Esophagus squamous epithelium (tissue), 5 donors: ENCODE measurements at places on chromosomes 1 and 21.

- no peak for DNase-seq
Measured at GRCh38 chr21:33136847-33137502, 67.0 kb downstream of the OLIG1 start.

- no peak for DNase-seq
Measured at GRCh38 chr1:177442584-177442983, 271.8 kb downstream of the BRINP2 start.

DNA sequence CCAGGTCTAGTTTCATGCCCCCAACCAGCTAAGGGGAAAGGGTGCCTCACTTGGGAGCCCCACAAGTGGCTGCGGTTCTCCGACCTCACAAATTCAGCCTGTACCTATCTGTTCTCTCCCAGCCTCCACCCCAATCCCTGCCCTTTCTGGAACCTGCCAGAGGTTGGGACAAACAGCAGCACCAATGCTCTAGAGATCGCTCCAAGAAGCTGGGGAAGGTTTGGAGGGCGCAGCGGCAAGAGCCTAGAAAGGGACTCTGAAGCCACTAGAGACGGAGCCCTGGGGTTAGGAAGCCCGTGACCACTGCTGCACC is 243.4 kb upstream of the VAMP3 start:
- DNase-seq = no peak

- DNase-seq = no peak
Measured at GRCh38 chr1:44436401-44437106, 31.5 kb downstream of the RNF220 start.

GRCh38 chr1:171817511-171818265 is 23.6 kb upstream of the DNM3 start:
- no peak for DNase-seq

DNA sequence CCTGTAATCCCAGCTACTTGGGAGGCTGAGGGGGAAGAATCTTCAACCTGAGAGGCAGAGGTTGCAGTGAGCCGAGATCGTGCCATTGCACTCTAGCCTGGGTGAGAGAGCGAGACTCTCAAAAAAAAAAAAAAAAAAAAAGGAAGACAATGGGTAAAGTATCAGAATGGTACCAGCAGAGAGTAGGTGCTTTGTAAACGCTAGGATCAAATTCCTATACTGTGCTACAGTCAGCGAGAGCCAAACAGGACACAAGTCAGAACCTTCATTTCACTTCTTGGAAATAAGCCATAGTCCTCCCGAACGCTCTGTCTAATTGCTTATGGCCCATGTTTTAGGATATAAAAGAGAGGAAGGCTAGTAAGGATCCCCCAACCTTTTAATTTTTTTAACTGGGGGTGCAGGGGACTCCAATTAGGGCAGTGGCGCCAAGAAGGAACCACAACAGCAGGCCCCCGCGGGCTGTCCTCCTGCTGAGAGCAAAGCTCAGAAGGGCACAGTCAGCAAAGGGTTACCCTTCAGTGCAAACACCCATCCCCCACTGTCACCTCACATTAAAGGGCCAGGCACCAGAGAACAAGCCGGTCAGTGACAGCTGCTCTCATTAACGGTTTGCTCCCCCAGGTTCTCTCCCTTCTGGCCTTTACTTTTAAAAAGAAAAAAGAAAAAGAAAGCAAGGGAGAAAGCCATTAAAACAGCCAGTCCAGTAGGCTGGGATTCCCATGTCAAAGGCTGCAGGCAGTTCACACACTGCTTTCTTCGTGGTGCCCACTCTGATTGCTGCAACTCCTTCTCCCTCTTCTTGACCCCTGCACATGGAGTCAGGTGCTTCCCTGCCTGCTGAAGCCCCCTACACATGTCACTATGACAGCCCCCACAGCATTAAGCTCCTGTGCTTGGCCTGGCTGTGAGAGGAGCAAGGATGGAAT is 69.4 kb downstream of the PLPP3 start:
- no peak for DNase-seq

DNA sequence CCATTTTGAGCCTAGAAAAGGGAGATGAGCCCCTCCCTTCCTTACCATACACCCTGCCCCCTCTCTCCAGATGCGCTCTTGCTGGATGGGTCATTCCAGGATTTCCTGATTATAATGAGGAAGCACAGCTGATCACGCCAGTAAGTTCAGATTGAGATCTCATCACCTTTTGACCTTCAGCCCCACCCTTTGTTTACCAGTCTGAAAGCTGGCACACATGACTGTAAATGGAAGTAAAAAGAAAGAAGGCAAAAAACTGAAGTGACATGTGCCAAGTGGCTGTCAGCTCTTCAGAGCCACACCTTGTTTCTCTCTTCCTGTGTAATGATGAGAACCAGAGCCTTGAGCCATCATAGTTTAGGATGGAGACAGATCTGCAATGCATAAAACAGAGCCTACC is 27.9 kb downstream of the S1PR1 start:
- DNase-seq = no peak

- no peak for DNase-seq
Measured at GRCh38 chr1:85090225-85090624, 41.9 kb upstream of the MCOLN3 start.

DNA sequence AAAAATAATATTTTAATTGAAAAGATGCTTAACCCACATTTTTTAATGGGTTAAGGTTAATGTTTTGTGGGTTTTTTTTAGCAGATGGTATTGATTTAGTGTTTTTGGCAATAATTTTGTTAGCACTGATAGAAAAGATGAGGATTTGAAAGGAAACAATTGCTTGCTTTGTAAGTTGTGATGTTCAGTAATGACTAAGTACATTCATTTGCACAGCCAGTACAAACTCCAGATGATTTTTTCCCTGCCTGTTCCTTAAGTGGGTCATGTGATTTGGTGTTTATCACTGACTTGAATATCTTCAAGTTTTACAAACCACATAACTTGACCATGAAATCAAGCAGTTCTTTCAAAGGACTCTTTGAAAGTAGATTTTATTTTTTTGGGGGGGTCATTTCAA is 15.0 kb downstream of the DISP1 start:
- no peak for DNase-seq

- DNase-seq = no peak
Measured at GRCh38 chr1:15797614-15798390, 9.6 kb downstream of the UQCRHL start.

DNA sequence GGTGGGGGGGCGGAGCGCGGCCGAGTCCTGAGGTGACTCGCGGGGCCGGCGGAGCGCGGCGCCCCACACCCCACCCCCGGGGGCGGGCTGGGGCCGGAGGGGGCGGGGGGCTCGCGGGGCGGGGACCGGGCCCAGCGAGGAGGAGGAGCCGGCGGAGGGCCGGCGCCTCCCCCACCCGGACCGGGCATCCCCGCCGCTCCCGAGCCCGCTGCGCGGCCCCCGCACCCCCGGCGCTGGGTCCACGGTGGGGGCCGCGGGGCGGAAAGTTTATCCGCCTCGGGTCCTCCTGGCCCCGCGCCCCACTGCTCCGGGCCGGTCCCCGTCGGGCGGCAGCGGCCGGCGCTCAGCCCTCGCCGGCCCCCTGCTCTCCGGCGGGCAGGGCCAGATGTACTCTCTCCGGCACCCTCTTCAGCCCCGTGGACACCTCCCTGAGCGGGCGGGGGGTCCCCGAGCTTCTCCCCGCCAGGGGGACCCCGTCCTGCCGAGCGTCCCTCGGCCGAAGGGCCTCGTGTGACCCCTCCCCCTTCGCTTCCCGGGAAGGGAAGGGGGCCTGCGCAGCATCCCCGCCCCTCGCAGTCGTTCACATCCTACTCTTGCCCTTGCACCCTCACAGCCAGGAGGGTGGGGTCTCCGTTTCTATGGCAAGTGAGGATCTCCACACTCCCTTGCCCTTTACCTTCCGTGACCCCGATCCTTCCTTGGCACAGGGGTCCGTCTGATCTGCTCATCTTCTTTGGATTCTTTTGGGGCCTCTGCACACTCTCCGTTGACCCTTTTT is 663 bp downstream of the CAMTA1 start:
- no peak for DNase-seq

DNA sequence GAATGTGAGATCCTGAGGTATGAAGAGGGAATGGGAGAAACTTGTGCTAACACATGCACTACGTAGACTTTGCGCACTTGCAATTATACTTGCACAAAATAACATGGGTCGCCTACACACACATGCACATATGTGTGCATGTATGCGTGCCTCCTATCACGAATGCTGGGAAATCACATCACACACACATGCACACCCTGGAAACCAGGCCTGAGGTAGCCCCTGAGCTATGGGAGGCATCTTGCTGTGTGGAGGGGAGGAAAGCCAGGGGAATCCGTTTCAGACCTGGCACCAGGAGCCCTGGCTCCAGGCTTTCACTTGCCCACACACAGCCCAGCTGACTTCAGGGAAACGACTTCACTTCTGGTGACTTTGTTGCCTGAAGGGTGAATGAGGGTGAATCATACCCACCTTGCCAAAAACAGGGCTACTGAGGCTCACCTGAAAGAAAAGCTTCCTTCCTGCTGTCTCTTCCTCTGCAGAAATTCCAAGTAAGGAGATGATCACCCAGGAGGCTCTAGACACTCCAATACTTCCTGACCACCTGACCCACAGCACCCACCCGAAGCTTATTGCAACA is 136.0 kb upstream of the NGF start:
- DNase-seq = no peak

DNA sequence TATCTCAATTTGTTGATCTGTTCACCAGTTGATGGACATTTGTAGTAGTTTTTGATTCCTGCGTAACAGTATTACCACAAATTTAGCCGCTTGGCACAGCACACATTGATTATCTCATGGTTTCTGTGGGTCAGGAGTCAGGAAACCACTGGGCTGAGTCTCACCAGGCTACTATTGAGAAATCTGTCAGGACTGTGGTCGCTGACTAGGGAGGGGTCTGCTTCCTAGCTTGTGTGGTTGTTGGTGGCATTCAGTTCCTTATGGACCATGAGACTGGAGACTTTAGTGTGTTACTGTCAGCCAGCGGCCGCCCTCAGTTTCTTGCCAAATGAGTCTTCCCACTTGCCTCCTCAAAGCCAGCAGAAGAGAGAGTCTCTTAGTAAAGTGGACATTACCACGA is 9.8 kb downstream of the PEX14 start:
- no peak for DNase-seq

GRCh38 chr1:204714861-204715511 is 29.4 kb upstream of the LRRN2 start:
- DNase-seq = no peak

- no peak for DNase-seq
Measured at GRCh38 chr1:64823691-64824476, 79.0 kb downstream of the RAVER2 start.

DNA sequence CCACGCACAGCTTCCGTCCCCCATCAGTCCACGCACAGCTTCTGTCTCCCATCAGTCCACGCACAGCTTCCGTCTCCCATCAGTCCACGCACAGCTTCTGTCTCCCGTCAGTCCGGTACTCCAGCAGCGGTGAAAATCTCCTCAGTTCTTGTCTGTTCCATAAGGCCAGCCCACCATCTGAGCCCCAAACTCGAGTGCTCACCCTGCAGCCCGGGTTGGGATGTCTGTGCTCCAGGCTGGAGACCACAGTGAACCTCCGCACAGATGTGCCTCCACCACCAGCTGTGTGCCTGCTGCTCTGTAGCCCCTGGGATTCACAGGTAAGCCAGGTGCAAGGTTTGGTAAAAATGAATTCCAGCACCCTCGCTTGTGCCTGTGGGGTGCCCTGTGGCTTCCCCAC is 258.6 kb downstream of the NPHP4 start:
- no peak for DNase-seq

DNA sequence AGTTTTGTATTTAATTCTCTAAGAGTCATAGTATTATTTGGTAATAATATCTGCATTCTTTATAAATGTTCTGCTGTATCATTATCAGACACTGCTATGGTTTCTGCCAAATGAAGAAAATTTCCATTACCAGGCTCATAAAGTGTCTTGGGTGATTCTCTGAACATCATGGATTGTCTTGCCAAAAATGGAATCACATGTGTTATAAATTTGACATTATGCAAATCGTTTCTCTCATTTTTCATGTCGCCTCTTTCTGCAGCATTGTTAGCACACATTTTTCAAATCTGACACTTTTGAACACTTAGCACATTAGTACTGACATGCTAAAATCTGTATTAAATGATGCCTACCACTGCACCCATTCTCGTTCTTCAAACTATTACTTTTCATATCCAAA is 74.2 kb upstream of the NEK7 start:
- no peak for DNase-seq

- no peak for DNase-seq
Measured at GRCh38 chr21:46128933-46129571, 26.3 kb downstream of the FTCD start.

GRCh38 chr1:34361121-34361520 is 184.4 kb downstream of the C1orf94 start:
- DNase-seq = no peak

GRCh38 chr1:87314091-87314490 is 14.6 kb upstream of the LMO4 start:
- DNase-seq = no peak

DNA sequence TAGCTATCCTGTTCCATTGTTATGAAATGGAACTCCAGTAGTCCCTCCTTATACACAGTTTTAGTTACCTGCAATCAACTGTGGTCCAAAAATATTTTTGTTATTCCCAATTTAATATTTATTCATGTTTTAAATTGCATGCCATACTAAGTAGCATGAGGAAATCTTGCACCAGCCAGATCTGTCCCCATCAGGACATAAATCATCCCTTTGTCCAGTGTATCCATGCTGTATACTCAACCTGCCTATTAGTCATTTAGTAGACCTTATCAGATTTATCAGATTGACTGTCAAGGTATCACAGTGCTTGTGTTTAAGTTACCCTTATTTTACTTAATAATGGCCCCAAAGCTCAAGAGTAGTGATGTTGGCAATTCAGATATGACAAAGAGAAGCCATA is 207.9 kb upstream of the DMRTA2 start:
- no peak for DNase-seq

GRCh38 chr1:50774759-50775351 is 185.2 kb downstream of the FAF1 start:
- DNase-seq = no peak

- no peak for DNase-seq
Measured at GRCh38 chr1:3529099-3529729, 74.7 kb downstream of the ARHGEF16 start.

DNA sequence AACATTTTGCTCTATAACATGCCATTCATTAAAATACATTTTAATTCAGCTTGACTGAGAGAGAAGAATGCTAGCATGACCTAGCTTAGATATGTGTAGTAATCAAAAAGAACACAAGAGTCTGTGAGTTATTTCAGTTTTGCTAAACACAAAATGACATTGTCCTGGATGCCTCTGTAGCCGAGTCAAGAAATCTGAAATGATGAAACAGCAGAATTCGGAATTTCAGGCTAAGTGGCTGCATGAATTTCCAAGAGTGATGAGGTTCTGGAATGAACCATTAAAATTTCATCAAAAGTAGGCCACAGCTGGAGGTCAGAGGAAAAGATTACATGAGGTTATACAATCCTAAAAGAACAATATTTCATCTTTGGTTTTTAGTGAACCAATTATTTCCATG is 79.1 kb upstream of the CXADR start:
- no peak for DNase-seq
